ENCODE measurements at places on chromosomes 4 and X.

DNA sequence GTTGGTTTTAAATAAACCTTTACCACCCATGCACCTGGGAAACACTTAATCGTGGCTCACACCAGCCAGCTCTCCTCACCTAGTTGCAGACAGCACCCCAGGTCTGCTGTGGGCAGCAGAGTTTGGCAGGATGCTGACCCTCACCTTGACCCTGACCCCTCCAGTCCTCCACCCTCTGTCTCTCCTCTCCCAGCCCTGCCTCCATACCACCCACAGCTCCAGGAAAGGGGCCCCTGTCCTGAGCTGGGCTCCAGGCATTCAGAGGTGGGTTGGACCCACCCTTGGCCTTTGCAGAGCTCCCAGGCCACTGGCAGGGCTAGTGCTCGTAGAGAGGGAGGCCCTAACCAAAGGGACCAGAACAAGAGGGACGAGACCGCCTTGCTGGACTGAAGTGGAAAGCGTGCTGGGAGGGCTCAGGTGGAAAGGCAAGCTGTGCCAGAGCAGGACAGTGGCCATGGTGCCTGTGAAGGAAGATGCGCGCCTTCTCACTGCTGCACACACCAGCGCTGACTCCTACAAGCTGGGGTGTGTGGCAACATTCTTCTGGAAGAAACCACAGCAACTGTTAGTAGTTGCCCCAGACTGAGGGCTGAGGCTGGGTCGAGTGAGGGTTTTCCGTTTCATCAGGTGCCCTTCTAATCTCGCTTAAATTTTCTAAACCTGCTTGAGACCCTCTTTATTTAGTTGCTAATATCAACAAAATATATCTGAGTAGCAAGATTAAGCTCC, 10.7 kb upstream of the S100P start:
- no peak for DNase-seq

DNA sequence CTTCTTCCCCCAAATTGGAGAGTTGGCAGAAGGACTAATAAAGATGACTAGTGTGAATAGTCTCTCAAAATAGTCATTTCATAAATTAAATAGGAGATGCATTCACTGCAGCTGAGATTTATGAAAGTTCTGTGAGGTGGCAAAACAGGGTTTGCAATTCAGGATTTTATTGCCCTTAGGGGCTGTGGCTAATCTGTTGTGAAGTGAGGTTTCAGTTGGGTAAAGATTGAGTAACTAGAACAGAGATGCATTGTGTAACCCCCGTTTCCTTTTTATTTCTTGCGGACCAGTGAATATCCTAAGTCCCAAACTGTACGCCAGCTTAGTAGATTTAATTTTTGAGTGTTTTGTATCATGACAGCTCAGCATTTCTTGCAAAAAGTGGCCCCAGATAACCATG, 16.2 kb upstream of the SCRG1 start:
- DNase-seq, result no peak

DNA sequence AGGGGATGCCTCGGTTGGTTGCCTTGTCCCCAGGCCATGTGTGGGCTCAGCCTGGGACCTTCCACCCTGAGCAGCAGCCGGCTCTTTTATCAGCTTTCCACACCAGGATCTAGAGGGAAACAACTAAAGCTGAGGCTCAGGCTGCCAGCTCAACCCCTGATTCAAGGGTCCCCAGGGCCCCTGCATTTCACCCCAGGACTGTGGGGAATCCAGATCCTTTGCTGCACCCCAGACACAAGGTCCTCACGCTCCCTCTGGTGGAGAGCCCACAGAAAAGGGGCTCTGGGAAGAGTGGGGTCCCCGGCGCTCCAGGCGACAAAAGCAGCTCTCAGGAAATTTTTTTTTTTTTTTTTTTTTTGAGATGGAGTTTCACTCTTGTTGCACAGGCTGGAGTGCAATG, 64.3 kb downstream of the ZFYVE28 start:
- no peak for DNase-seq

DNA sequence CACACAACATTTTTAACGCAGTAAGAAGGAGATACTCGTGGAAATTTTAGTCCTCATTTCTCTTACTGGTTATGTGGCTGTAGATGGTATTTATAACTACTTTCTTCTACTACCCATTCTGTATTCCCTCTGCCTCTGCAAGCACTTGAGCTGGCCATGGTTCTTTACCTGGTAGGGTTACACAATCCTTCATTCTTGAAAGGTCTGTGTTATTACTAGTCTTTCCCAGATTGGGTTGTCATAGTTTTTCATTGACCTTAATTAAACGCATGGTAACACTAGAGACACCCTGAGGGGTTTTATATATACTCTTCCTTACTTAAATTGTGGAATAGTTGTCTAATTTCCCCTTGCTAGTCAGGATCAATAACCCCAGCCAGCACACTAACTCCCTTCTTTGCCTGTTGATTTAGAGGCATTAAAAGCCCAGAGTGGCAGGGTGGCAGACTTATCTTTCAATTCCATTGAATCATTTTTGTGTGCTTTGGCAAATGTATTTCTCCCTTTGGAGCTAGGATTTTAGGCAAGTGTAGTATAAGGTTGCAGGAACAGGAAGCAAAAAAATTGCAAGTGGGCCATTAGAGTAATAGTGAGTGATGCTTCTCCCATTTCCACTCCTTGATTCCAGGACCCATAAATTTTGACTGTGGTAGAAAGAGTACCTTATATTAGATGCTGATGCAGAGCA, 113.6 kb upstream of the EMCN start:
- no peak for DNase-seq

- no peak for DNase-seq
Observed at GRCh38 chr4:124253080-124253479, 459.5 kb downstream of the ANKRD50 start.

DNA sequence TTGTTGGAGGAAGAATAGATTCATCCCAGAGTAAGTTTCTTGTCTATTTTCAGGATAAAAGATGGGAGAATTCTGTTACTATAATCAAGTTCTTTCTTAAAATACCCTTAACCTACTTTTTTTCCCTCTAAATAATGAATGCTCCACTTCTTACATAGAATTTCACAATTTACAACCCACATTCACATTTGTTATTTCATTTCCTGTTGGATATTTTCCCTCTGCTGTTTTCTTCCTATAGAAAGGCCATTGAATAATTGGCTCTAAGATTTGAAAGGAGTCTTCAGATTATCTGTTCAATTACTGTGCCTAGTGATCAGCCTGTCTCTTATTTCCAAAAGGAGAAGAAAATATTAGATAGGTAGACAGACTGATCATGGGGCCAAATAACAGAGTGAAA, 79.7 kb downstream of the CPE start:
- no peak for DNase-seq

DNA sequence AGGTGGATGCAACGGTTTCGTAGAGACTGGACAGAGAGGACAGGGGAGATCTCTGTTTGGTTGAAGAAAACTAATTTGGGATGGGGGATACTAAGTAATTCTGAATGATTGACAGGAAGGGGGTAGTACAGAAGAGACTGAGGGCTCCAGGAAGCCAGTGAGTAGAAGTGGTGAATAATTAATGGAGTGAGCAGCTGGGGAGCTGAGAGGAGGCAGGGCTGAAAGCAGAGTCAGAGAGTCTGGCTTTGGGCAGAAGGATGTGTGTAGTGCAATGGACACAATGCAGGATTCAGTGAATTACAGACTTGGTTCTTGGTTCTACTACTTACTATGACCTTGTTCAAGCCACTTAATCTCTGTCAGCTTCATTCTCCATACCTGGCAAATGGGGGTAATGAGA, 161.7 kb downstream of the RBMX2 start:
- no peak for DNase-seq

DNA sequence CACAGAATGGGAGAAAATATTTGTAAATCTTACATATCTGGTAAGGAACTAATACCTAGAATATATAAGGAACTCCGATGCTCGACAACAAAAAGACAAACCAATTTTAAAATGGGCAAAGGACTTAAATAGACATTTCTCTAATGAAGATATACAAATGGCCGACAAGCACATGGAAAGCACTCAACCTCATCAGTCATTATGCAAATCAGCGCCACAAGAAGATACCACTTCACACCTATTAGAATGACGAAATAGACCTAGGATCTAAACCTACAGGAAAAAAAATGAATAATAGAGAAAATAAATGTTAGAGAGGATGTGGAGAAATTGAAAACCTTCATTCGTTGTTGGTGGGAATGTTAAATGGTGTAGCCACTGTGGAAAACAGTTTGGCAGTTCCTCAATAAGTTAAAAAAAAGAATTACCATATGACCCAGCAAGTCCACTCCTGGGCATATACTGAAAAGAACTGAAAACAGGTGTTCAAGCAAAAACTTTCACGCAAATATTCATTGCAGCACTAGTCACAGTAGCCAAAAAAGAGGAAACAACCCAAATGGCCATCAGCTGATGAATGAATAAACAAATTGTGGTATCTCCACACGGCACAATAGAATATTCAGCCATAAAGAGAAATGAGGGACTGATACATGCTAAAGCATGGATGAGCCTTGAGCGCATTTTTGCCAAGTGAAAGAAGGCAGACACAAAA, 57.3 kb upstream of the WDR19 start:
- no peak for DNase-seq

GRCh38 chr4:165351359-165352130, 24.1 kb downstream of the MSMO1 start:
- DNase-seq, result no peak

GRCh38 chr4:3021627-3022026, 52.7 kb downstream of the HTT-AS start:
- DNase-seq, result no peak

DNA sequence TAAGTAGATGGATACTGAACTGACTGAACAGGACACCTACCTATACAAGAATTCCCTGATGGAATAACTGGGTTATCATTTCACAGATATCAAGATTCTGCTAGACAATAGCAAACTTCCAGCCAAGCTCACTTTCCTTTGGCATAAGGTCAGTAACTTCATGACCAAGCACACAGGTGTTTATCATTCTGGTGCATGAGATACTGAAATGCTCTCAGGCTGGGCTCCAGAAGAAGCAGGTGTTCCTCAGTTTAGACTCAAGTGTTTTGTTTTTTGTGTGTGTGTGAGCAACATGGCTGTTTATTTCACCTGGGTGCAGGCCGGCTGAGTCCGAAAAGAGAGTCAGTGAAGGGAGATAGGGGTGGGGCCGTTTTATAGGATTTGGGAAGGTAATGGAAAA, 201.5 kb upstream of the SPOCK3 start:
- no peak for DNase-seq

DNA sequence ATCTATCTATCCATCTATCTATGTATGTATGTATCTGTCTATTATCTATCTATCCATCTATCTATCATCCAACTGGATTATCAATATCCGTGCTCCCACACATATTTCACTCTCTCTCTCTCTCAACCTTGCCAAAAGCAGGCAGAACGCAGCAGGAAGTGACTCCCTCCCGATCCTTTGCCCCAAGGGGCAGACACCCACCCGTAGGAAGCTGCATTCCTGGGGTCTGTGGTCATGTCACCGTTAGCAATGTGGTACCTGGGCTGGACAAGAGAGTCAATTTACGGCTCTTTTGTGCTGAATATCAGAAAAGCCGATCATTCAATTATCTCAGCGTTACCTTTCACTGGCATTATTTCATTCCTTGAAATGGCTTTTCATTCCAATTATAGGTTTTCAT, 119.6 kb upstream of the PPP2R3B start:
- DNase-seq, result no peak

DNA sequence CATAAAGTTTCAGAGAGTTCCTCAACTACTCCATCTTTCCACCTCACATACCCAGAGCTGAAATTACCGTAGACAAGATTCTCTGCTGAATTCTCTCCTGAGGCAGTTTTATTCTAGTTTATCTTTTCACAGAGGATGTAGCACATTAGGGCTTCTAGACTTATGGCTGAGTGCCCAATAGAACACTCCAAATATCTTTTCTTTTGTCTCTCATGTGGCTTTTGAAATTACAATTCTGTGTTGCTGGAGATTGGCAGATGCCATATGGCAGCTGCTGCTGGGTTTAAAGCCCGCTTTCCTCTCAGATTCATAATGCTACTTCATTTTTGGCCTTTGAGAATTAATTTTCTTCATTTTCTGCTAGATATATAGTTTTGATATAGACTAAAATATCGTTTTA, 107.6 kb upstream of the BANK1 start:
- no peak for DNase-seq

GRCh38 chrX:153590961-153591956, 7.7 kb downstream of the CCNQ start:
- no peak for DNase-seq

GRCh38 chr4:161704653-161705052, 459.1 kb downstream of the FSTL5 start:
- no peak for DNase-seq

- DNase-seq, result no peak
Observed at GRCh38 chr4:132195176-132195575, 953.9 kb upstream of the PCDH10 start.

DNA sequence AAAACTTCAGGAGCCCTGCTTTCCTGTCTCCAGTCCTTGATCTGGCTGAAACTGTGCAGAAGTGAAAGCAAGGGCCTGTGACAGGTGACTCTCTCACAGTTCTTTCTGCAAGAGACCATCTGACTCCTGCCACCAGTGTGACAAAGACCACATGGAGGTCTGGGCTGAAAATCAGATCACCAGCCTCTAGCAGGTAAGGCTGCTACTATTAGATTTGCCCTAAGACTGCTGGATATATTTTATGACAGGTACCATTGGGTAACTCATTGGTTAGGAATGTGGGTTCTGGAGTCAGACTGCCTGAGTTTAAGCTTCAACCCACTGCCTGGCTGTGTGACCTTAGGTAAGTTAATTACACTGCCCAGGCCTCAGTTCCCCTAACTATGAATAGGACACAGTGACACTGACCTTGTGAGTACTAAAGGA, 163.3 kb upstream of the SLC7A11 start:
- DNase-seq, result no peak

DNA sequence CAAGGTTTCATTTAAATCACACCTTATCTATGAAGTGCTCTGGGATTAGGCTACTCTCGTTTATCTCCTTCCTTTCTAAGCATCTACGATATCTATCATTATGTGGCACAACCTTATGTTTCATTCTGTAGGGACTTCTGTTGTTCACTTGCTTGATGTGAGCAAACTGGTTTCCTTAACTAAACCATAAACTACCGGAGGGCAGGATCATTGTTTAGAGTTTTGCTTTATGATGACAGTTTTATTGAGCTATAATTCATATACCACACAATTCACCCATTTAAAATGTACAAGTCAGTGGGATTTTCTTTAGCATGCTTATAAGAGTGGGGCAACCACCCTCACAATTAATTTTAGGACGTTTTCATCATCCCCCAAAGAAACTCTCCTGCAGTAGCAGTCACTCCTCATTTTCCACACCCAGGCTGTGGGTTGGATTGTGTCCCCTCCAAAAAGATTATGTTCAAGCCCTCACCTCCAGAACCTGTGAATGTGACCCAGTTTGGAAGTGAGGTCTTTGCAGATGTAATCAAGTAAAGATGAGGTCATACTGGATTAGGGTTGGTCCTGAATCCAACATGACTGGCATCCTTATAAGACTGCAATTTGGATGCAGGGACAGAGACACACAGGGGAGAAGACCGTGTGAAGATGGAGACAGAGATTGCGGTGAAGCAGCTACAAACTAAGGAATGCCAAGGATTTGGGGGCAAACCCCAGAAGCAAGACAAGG, 42.1 kb upstream of the SH3RF1 start:
- no peak for DNase-seq

DNA sequence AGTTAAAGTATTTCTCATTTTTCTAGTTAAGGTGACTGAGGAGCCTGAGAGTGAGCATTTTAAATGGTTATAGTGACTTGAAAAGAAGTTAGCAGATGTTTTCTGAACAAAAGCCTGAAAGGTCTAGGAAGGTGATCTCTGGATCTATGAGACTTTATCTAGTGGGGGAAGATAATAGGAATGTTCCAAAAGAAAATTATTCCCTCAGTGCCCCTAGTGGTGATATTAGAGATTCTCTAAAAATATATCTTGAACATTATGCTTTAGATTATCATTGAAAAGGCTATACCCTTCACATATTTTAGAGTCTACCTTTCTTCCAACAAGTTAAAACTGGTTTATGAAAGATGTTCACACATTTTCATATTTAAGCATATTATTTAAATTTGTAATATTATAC, 69.0 kb upstream of the SPANXN1 start:
- DNase-seq, result no peak
